RKO (cell line): ENCODE measurements at places on chromosomes 11 and 22.
A peak's percentile ranks its signal among the peaks of the same experiment; 100 is the strongest.

DNA sequence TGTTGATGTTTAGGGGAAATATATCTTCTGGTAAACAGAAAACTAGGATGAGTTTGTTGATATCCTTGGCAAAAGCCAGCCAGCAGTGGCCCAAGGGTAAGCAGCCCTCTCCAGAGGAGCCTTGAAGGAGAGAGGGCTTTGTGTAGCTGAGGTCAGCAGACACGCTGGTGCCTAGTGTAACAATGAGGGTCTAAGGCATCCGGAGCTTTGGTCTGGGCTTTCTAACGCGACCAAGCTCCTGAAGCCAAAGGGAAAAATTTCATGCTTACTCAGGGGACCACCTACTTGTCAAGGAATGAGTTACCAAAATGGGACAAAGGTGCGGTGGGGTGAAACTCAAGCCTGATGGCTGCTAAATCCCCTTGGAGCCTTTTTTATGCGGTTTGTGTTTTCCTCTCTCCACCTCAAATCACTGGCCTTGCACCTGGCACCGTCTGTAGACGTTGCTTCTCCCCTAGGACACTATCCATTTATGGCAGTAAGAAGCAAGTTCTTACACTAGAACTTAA lies 134.9 kb downstream of the DBX1 start:
- no peak for DNase-seq

DNA sequence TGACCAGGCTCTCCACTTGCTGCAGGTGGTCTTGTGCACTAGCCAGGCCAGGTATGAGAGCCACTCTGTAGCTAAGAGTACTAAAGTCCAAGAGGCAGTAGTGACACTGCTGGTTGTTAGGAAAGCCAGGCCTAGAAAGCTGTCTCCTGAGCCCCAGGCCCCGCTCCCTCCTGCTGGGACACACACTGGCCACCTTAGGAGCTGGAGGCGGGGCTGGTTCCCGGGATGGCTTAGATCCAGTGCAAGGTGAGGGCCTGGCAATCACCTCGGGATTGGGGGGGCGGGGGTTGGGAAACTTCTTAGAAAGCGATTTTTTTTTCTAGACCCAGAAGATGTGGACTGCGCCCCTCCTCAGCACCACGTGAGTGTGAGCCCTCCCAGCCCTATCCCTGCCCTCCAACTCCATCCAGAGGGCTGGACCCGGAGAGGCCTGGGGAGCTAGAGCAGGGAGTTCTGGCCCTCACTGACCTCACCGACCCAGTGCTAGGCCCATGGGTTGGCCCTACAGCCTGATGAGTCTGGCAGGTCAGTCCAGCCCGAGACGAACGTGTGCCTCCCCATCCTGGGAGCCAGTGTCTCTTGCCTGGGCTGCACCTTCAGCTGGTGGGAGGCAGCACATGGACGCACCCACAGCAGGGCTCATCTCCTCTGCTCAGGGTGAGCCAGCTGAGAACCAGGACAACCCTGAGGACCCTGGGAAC lies 18.1 kb downstream of the SLC37A2 start:
- DNase-seq, result no peak

DNA sequence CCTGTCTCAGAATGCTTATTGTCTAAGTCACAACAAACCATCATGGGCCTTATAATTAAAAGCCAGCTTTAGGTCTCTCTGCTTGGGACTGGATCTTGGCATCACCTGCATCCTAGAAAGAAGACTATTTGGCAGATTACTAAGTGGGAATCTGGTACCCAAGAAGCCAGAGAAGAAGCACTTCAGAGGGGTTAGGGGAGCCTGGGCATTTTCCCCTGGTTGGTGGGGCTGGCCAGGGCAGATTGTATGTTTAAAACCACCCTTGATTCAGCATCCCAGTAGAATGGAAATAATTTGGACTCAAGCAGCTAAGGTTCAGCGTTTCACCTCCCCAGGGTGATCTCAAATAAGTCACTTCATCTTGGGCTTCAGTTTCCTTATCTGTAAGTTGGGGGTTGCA lies 193.7 kb downstream of the MIAT start:
- DNase-seq, result no peak

- no peak for DNase-seq
Observed at GRCh38 chr11:70524096-70524922, 126.0 kb downstream of the CTTN start.

DNA sequence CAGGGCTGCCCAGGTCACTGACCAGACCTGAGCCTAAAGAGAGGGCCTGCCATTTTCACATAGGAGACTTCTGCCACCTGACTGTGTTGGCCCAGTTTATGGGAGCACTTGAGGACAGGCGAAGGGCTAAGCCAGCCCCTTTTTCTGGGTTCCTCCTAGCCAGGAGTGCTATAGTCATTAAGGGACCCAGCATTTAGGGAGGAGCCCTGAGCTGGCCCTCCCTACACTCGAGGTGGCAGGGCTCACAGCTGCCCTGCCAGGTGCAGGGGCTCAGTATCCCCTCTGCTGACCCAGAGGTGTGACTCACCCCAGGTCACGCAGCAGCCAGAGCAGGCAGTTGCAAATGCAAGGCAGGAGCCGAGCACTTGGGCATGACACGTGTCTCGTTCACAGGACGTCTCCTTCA lies 86.3 kb upstream of the CRYBB3 start:
- DNase-seq, result no peak

GRCh38 chr11:2929531-2929949 lies 320 bp upstream of the PHLDA2 start:
- DNase-seq, result peak; percentile 81

DNA sequence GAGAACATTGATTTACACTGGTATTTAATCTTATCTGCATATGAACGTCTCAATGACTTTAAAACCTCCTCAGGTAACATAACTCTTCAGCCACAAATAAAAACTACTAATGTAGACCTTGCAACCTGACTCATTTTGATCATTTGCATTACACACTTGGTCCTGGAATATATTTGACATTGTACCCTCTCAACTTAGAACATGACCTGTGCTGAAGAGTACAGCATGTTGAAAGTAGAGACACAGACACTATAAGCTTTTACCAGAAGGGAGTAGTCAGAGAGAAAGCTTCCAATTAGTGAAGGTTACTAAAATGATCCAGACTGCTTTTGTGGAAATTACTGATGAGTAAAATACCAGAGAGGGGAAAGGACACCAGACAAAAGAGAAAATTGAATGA lies 390.6 kb upstream of the ANO3 start:
- no peak for DNase-seq

- no peak for DNase-seq
Observed at GRCh38 chr11:11035331-11035730, 177.5 kb upstream of the ZBED5 start.

DNA sequence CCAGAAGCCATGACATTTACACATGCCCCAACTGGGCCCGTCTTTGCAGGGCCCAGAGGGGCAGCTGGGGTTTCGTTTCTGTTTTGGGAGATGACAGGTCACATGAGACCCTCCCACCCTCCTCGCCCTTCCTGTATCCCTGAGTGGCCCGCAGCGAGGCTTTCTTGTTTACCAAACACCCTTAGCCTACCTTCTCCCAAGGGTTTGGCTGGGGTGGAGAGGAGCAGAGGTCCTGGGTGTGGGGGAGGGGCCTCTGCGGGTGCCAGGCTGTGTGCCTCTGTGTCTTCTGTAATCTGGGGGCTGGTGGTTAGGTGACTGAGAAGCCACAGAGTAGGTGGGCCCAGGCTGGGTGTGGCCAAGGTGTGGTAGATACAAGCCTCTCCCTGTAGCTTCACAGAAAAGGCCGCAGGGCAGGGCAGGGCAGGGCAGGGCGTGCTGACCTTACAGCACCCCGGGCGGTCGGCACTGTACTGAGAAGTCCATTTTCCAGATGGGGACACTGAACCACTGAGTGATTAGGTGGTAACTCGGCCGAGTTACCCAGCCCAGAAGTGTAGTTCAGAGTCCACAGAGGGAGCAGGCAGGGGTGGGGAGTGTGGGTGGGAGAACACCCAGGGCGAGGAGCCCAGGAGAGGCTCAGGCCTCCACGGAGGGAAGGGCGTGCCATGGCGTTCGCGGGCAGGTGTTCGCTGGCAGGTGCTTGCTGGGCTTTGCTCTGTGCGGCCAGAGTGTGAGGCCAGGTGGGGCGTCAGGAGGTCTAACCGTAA lies 8.7 kb downstream of the PRR5 start:
- no peak for DNase-seq

DNA sequence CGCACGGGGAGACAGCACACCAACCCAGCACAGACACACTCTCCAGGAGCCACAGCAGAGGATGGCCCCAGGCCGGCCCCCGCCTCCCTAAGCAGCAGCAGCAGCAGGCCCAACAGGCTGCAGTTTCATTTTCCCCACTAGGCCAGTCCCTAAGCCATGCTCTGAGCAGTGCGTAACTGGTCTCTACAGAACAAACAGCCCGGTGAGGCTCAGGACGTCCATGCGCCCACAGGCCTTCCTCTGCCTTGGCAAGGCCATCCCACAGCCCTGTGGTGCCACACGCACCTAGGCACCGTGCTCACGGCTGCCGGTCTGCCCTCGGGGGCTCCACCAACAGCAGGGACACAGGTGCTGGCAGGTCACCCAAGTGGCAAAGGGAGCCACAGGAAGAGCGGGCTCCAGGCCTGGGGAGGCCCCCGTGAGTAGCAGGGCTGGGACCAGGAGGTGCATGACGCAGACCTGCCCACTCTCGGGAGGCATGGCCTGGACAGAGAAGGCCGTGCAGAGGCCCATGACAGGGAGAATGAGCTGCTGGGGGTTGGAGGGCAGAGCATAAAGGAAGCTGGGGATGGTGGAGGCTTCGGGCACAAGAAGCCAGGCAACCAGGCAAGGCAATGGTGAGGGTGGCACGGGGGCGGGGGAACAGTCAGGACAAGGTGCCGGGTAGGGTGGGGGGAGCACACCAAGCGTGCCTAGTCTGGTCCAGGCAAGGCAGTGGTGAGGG lies 1.4 kb upstream of the MOB2 start:
- no peak for DNase-seq

- DNase-seq, result no peak
Observed at GRCh38 chr22:26757496-26757895, 100.1 kb downstream of the MIAT start.

GRCh38 chr11:105282658-105283057 lies 143.1 kb upstream of the CARD18 start:
- DNase-seq, result no peak

GRCh38 chr11:69497221-69497787 lies 15.8 kb downstream of the LINC01488 start:
- peak; percentile 35 for DNase-seq

DNA sequence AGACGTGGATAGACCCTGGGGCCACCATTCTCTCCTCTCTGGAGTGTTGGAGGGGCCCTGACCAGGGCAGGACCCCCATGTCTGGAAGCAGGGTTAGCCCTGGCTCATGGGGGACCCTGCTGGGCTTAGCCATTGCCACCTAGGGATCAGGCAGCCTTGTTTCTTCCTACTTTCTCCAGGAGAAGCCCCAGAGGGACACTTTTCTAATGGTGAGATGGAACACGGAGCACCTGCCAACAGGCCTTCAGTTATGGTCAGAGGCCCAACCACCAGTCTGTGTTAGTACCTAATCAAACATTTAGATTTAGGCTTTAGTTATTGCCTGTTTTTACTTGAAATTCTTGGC lies 1.9 kb upstream of the C22orf39 start:
- no peak for DNase-seq

DNA sequence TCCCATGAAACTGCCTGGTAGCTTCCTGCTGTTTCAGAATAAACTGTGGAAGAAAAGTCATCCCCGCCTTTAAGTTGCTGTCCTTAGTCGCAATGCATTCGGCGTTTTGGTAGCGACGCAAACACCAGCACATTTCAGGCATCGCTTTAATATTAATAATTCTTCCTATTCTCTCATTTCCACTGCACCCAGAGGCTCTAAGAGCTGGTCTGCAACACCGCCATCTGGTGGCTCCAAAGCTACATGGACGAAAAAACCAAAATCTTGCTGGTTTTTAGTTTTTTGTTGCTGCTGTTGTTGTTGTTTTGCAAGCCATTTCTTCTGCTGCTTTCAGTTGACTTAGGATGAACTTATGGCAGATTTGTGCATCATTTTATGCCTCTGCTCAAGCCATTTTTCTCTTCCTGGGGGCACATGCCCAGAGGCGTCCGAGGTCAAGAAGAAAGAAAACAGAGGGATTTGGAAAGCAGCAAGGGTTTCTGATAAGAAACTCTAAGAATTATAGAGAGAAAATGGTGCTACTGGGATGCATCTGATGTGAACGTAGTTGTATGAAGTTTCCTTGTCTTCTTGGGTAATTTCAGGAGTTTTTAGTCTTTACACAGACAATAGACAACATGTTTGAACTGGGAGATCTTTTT lies 345.4 kb upstream of the KIRREL3 start:
- DNase-seq, result peak; percentile 56

GRCh38 chr11:66907751-66908630 lies 50.2 kb downstream of the PC start:
- no peak for DNase-seq

GRCh38 chr11:10455637-10456487 lies 798 bp downstream of the AMPD3 start:
- DNase-seq, result peak; percentile 91

GRCh38 chr11:125275905-125276618 lies 111.5 kb downstream of the PKNOX2 start:
- DNase-seq, result no peak

DNA sequence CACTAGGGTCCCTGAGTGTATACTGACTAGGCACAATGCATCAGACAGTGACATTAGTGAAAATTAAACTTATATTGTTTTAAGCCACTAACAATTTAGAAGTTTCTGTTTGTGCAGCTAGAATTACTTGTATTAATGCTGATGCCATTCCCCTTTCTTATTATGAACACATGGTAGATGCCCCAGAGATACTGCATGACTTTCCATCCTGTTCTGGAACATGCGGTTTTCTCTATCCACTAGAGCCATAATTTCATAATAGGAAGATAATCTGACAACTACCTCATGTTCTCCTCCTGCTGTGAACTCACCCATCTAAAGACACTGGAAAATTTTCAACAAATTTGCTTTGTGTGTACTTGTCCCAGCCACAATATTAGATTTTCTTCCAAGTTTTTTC lies 1256.4 kb downstream of the FAM181B start:
- no peak for DNase-seq

GRCh38 chr11:23471878-23472277 lies 611.6 kb upstream of the CCDC179 start:
- DNase-seq, result no peak

DNA sequence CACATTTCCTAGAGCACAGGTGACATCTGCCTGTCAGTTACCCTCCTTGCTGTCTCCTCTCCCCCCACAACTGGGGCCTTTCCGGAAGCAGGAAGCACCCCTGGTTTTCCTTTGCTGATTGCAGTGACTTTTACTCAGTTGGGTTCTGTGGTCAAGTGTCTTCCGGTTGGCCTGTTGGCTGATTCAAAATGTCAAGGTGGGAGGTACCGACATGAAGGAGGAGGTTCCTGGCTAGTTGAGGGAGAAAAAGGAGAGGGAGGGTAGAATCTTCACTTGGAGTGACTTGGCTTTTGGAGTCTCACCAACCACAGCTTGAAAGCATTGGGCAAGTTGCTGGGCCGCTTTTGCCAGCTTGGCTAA lies 9.3 kb upstream of the ADAMTS15 start:
- DNase-seq, result no peak

- peak; percentile 61 for DNase-seq
Observed at GRCh38 chr11:66080055-66080817, 10.2 kb downstream of the PACS1 start.

GRCh38 chr11:29208117-29208516 lies 808.7 kb downstream of the KCNA4 start:
- no peak for DNase-seq

GRCh38 chr11:21173476-21173875 lies 504.1 kb downstream of the NELL1 start:
- no peak for DNase-seq

GRCh38 chr11:13114566-13115379 lies 105.7 kb downstream of the RASSF10 start:
- no peak for DNase-seq

- no peak for DNase-seq
Observed at GRCh38 chr22:30114361-30114760, 34.1 kb downstream of the HORMAD2 start.

- no peak for DNase-seq
Observed at GRCh38 chr11:134756811-134757540, 344.9 kb upstream of the B3GAT1 start.
